ENCODE measurements at places on chromosomes 5 and 9. TPM values are rescaled to one million over a fixed set of nuclear protein-coding genes. Genes with fewer than 3 reads are reported as not detected.

- DNase-seq: peak; percentile 70
Observed at GRCh38 chr5:95731571-95732554, 727 bp downstream of the RHOBTB3 start.

DNA sequence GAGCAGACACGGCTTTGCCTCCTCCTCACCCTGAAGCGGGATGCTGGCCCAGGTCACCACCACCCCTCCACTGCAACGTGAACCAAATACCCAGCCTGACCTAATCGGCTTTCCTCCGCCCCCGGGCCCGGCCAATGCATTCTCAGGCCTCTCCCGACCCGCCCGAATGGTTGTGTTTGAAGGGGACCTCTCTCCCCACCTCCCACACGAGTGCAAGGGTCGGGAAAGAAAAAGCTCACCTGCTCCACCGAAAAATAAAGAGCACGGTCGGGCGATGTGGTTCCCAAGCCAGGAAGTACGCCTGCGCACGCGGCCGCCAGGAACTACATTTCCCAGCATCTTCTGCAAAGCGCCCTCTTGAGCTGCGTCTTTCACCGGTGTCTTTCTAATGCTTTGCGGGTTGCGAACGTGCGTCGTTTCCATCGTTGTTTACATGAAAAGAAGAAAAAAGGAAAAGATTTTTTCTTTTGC lies at the start of gene ZNF883:
TSS of gene ZNF883 (minus strand) at position 282 of the 471 bp plus-strand sequence.
- peak; percentile 79 for DNase-seq

DNA sequence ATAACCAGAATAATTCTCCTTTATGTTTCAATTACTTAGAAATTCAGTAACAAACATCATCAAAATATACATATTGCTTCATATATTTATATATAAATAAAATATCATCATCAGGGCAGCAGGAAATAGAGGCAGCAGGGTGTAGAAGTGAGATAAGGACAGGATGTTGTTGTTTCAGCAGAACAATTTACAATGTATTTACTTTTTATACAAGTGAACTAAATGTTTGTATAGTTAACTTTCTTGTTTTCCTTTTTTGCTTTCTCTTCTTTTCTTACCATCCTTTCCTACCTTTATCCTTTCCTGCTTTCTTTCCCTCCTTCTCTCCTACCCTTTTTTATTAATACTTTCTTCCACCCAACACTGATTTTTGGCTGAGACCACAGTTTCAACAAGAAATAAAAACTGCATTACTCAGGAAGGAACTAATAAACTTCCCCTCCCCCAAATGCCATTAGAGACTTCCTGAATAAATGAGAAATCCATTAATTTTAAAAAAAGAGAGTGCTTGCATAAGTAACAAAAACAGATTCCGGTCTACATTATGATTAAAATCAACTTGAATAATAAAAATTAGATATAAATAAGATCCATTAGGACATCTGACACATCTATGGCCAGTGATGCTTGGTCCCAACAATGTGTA lies 159.8 kb upstream of the ACOT12 start:
- DNase-seq: no peak

DNA sequence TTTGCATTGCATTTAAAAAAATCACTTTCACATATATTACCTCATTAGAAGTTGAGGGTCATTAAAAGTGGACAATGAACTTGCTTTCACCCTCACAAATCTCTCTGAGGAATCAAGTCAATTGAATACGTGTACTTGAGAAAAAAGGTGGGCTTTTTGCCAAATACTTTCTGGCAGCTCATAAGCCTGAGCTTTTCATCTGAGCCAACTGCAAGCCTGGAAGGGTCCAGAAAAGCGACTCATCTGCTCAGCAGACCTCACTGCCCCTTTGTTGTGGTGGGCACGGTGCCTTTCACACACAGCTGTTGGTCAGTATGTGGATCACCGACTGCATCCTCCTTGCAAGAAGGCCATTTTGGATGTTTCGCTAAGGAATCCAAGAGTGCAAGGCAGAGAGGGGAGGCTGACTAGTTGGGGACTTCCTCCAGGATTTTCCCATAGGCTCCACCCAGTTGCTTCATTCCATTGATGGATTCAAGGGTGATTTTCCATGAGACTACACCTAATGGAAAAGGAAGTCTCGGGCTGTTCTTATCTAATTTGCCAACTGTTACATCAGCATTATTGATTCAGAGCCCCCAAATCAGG lies 564.7 kb downstream of the PDE4D start:
- DNase-seq: peak; percentile 43

- DNase-seq: no peak
Observed at GRCh38 chr9:91160181-91160580, 201.5 kb downstream of the AUH start.

GRCh38 chr5:138629392-138629791 lies 54.2 kb upstream of the HSPA9 start:
- DNase-seq: no peak

- no peak for DNase-seq
Observed at GRCh38 chr5:130871346-130872086, 293.5 kb downstream of the HINT1 start.

GRCh38 chr5:161001604-161002003 lies 149.6 kb upstream of the ATP10B start:
- no peak for DNase-seq

The LAMC3 gene
- total RNA-seq: 3.8 TPM

The NKD2 gene
- 1.3 TPM for total RNA-seq

Data from Daoy (cell line).